ENCODE measurements at places on chromosomes 2 and 18. TPM values are rescaled to one million over a fixed set of nuclear protein-coding genes. Genes with fewer than 3 reads are reported as not detected.

DNA sequence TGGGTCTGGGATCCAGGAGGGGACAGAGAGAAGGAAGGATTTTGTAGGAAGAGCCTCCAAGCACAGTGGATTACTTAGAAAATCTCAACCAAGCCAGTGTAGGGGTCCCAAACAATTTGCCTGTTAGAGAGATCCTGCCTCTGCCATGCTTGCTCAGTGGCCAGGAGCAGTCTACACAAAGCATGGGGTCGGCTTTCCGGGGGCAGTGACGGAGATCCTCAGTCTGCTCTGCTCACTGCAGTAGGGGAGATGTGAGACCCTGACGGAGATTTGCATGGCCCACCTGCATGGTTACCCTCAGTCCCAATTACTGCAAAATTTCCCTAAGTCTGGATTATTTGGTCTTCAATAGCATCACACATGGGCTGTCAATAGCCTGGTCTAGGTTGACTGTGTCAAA, 385.2 kb downstream of the CMPK2 start:
- H3K27ac ChIP-seq: no peak overlapping the region
- no peaks in the 10 kb centered on the region for H3K36me3 ChIP-seq
- no peak for DNase-seq
- no peaks in the 10 kb centered on the region for H3K4me1 ChIP-seq

- no peaks in the 10 kb centered on the region for H3K27me3 ChIP-seq
- DNase-seq: no peak
- H3K27ac ChIP-seq: no peak overlapping the region
- no peaks in the 10 kb centered on the region for H3K36me3 ChIP-seq
- H3K4me3 ChIP-seq: no peak overlapping the region
These were observed 125.1 kb upstream of the TNP1 start for GRCh38 chr2:216984937-216985336.

GRCh38 chr2:144456680-144457079, 63.2 kb downstream of the ZEB2 start:
- H3K27me3 ChIP-seq: peaks cover 6% of the 10 kb centered on the region
- no peaks in the 10 kb centered on the region for H3K36me3 ChIP-seq
- no peaks in the 10 kb centered on the region for H3K4me1 ChIP-seq
- H3K4me3 ChIP-seq: no peak overlapping the region
- H3K27ac ChIP-seq: no peak overlapping the region

GRCh38 chr2:65767946-65768345, 335.5 kb upstream of the SPRED2 start:
- H3K4me3 ChIP-seq: no peak overlapping the region
- peaks cover 4% of the 10 kb centered on the region for H3K27me3 ChIP-seq
- DNase-seq: no peak
- H3K36me3 ChIP-seq: no peaks in the 10 kb centered on the region
- no peak overlapping the region for H3K27ac ChIP-seq

- H3K4me3 ChIP-seq: no peak overlapping the region
- H3K36me3 ChIP-seq: no peaks in the 10 kb centered on the region
- 0 out of 2 replicates have a peak, but pooled peaks cover 4% of the 10 kb centered on the region for H3K27me3 ChIP-seq
- no peaks in the 10 kb centered on the region for H3K4me1 ChIP-seq
- DNase-seq: no peak
- H3K27ac ChIP-seq: no peak overlapping the region
These were observed 11.4 kb downstream of the IL1F10 start for GRCh38 chr2:113079131-113079530.

C1QL2 gene
- total RNA-seq: not detected

PROKR1 gene
- not detected for total RNA-seq

C2orf78 gene
- not detected for total RNA-seq

POTEJ gene
- total RNA-seq: not detected

ABCG5 gene
- total RNA-seq: 0.05 TPM

HTR2B gene
- total RNA-seq: not detected

CRYBA2 gene
- total RNA-seq: not detected

All from Panc1 (cell line).